ENCODE measurements at places on chromosomes 4 and X. TPM values are rescaled to one million over a fixed set of nuclear protein-coding genes. Genes with fewer than 3 reads are reported as not detected.

FGFRL1 gene
- total RNA-seq = 59.5 TPM

CT45A8 gene
- total RNA-seq = not detected

NPNT gene
- total RNA-seq = 0.48 TPM

MBNL3 gene
- 36.1 TPM for total RNA-seq

CSAG3 gene
- 41.6 TPM for total RNA-seq
